Pericardium fibroblast (primary cell): ENCODE measurements at places on chromosomes 5 and 9. TPM values are rescaled to one million over a fixed set of nuclear protein-coding genes. Genes with fewer than 3 reads are reported as not detected.

The ADAMTSL1 gene
- 14.8 and 37.4 TPM in 2 replicates for total RNA-seq

The DND1 gene
- not detected in 2 replicates for total RNA-seq

The PCDHB1 gene
- total RNA-seq: not detected in 2 replicates

The PCDHA11 gene
- total RNA-seq: not detected in 2 replicates

The EIF4EBP3 gene
- total RNA-seq: 1.4 and 7.2 TPM in 2 replicates

The PRR7 gene
- total RNA-seq: 11.8 and 15.1 TPM in 2 replicates

The TEX48 gene
- not detected in 2 replicates for total RNA-seq

The FAM153A gene
- total RNA-seq: 0.12 TPM in 1 of 2 replicates, not detected in the other

The SPINK13 gene
- not detected in 2 replicates for total RNA-seq

The FBXO38 gene
- total RNA-seq: 28.0 and 34.5 TPM in 2 replicates

The F2RL1 gene
- total RNA-seq: 7.2 and 12.6 TPM in 2 replicates

The SLC4A9 gene
- under 0.01 TPM in 1 of 2 replicates, not detected in the other for total RNA-seq

The CCNG1 gene
- total RNA-seq: 139 and 241 TPM in 2 replicates

The INSL6 gene
- not detected in 2 replicates for total RNA-seq

The CLPTM1L gene
- total RNA-seq: 86.4 and 119 TPM in 2 replicates

The CREBRF gene
- total RNA-seq: 6.9 and 8.2 TPM in 2 replicates

The ADAMTS16 gene
- total RNA-seq: not detected in 2 replicates

The SCGB3A1 gene
- total RNA-seq: not detected in 2 replicates

The CCDC127 gene
- total RNA-seq: 5.2 and 5.6 TPM in 2 replicates

The ANKRA2 gene
- 15.4 and 30.4 TPM in 2 replicates for total RNA-seq

The PCDHA12 gene
- total RNA-seq: not detected in 2 replicates

The NNT gene
- total RNA-seq: 29.9 and 54.8 TPM in 2 replicates

The ADGRD2 gene
- not detected in 2 replicates for total RNA-seq

The IL6ST gene
- 514 and 936 TPM in 2 replicates for total RNA-seq

The PTGER4 gene
- total RNA-seq: 7.7 and 11.1 TPM in 2 replicates

The CDH6 gene
- 0.26 and 1.6 TPM in 2 replicates for total RNA-seq

The OBP2B gene
- not detected in 2 replicates for total RNA-seq

The ITK gene
- total RNA-seq: under 0.01 TPM in 1 of 2 replicates, not detected in the other

The RC3H2 gene
- 18.9 and 21.8 TPM in 2 replicates for total RNA-seq

The CDH9 gene
- total RNA-seq: not detected in 2 replicates
